Right lobe of liver (tissue), 6 donors: ENCODE measurements at places on chromosomes 12 and 14.

DNA sequence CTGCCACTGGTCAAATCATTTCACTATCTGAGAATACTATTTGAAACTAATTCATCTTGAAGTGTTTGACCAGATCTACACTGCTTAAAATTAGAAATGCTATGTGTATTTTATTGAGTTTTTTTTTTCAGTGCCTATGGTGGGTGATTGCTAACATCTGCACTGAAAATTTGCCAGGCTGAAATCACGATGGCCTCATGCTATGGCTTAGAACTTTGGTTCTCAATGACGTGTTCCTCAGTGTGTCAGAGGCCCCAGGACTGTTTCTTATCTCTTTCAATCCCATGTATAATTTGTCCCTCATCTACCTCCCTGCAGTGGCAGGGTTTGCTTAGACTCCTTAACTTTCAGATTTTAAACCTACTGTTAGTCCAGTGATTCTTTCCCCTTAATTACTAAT, 36.2 kb upstream of the NKX2-8 start:
- no peaks in the 10 kb centered on the region for H3K4me1 ChIP-seq
- no peak overlapping the region for H3K27ac ChIP-seq
- no peaks in the 10 kb centered on the region for H3K36me3 ChIP-seq

DNA sequence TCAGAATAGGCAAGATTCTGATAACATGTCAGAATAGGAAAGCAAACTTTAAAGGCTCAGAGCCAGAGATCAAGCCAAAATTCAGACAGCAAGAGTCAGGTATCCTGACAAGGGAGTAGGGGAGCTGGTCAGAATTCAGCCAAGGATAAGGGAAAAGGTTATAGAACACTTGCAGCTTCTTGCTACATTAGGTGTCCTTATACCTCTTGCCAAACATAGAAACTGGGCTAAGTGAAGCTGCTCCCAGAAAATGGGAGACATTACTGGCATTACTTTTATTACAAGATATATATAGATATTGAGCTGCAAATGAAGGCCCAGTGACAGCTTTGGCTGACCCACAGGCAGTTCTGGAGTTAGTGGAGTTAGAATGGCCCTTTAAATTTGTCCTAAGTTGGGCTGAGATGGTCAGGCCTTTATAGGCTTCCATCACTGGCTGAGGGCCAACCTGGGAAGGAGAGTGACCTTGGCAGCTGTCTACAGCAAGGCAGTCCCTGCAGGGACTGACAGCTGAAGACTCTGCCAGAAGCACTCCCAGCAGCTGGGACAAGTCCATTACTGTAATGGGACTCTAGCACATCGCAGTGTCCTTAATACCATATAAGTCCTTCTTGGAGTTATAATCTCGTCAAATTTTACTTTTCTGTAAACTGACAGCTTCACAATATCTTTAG, 83.0 kb downstream of the LRRC9 start:
- no peaks in the 10 kb centered on the region for H3K36me3 ChIP-seq
- H3K27ac ChIP-seq: no peak overlapping the region
- H3K4me3 ChIP-seq: no peak overlapping the region
- peak; percentile 93 for DNase-seq

DNA sequence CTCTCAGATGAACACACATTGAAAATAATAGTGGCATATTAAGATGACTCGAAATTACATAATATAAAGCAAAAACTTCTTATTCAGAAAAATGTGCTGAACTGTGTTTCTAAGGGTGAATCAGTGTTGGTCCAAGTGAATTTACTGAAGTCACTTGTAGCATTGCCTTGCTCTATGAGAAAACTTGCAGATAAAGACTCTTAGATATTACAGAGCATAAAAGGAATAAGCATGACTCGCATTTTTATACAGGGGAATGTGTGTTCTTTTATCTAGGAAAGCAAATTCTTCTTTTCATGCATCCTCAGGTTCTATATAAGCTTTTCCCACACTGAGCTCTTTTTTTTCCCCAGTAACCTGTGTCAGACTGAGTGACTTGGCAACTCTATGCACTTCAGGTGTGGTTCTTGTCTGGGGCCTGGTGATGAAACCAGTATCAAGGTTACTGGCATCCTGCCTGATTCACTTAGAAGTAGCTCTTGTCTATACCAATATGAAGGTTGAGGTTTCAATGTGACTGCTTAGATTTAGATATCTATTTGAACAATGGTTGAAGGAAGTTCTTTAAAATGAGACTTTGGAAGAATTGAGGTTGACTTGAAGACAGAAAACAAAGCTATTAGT, 76.1 kb downstream of the OTOGL start:
- H3K27me3 ChIP-seq: no peaks in the 10 kb centered on the region
- H3K4me3 ChIP-seq: no peak overlapping the region
- H3K27ac ChIP-seq: no peak overlapping the region
- H3K4me1 ChIP-seq: no peaks in the 10 kb centered on the region
- H3K36me3 ChIP-seq: no peaks in the 10 kb centered on the region

DNA sequence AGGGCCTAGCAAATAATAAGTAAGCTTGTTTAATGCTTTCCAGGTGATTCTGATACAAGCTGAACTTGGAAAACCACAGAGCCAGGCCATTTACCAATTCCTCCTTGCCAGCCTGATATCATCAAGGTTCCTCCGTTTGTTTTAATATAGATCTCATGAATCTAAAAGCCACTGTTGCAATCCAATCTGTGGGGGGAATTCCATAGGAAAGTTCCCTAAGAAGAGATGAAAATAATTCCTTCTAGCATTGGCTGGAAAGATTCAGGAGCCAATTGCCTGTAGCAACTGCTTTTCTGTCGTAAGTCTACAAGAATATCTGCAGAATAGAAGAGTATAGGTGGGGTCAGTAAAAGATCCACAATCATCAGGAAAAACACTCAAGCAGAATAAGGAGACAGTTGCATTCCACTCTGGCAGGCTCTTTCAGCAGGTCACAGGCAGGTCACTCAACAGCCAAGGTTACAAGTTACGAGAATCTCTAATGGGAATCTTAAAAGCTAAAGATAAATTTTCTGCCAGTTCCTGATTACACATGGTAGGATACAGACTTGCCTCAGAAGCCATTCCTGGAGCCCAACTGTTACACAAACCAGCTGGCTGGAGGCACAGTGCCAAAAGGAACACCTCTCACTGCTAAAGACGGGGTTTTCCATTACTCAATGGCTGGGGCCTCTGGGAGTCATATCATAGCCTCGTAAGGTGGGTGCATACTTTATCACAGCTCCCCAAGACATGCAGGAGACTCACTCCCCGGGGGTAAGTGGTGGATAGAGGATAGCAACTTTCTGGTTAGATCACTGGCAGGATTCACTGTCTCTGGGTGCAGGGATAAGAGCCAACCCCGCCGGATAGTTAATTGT, 43.6 kb downstream of the FGD6 start:
- H3K27ac ChIP-seq: no peak overlapping the region
- no peak for DNase-seq
- H3K4me1 ChIP-seq: peaks cover 7% of the 10 kb centered on the region
- no peaks in the 10 kb centered on the region for H3K36me3 ChIP-seq
- H3K27me3 ChIP-seq: no peaks in the 10 kb centered on the region

DNA sequence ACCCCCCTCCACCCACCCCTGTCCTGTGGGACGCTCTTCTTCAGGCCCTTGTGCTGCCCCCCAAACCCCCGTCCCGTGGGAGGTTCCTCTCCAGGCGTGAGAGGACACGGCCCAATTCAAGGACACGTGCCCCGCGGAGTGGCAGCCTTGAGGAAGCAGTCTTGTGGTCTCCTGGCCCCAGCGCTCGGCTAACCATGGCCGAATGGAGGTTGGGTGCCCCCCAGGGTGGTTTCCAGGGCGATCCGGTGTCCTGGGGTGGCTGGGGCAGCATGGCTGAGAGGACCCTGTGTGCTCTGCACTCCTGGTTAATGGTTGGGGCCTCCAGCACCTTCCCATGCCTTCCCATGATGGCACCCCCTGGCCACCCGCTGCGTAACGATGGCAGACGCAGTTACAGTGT, 53.6 kb downstream of the LRCOL1 start:
- H3K4me1 ChIP-seq: no peaks in the 10 kb centered on the region
- H3K4me3 ChIP-seq: no peak overlapping the region
- H3K36me3 ChIP-seq: no peaks in the 10 kb centered on the region
- H3K27me3 ChIP-seq: no peaks in the 10 kb centered on the region

DNA sequence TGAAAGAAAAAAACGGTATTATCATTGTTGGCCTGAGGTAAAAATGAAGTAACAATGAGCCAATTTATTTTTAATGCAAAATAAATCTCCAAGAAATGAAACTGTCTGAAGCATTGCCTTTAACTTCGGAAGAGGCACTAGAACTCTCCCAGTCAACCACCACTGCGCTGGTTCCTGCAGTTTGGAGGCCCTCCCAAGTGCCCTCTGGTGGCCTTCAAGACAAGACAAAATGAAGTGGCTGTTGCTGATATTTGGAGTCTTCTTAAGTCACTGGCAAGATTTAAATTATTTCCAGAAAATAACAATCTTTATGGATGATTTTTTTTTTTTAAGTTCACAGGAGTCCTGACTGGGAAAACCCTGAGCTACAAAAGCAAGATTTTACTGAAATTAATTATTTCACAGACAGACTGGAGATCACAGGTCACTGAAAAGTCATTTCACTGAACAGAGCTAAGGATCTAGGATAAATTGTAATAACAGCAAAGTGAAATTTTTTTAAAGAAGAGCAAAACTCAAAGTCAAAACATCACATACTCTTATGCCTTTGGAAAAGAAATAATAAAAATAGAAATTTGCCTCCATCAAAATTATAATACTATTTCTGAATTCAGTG, 58.2 kb downstream of the DICER1 start:
- H3K36me3 ChIP-seq: peaks cover 4% of the 10 kb centered on the region
- no peak overlapping the region for H3K27ac ChIP-seq
- no peak for DNase-seq
- no peaks in the 10 kb centered on the region for H3K4me1 ChIP-seq
- no peaks in the 10 kb centered on the region for H3K27me3 ChIP-seq

GRCh38 chr14:85399186-85399585, 130.8 kb upstream of the FLRT2 start:
- H3K36me3 ChIP-seq: no peaks in the 10 kb centered on the region
- H3K27ac ChIP-seq: no peak overlapping the region
- no peaks in the 10 kb centered on the region for H3K4me1 ChIP-seq
- H3K4me3 ChIP-seq: no peak overlapping the region
- DNase-seq: no peak
